Activated B cell treated with CpG ODN at 0.5 μM for 24 hours (primary cell): ENCODE measurements at places on chromosomes 7 and 10.

- no peak for DNase-seq
Observed at GRCh38 chr10:53489335-53490182, 717.0 kb upstream of the MBL2 start.

- DNase-seq, result no peak
Observed at GRCh38 chr7:12865593-12865992, 178.2 kb downstream of the ARL4A start.

- no peak for DNase-seq
Observed at GRCh38 chr10:21161647-21162046, 264.5 kb upstream of the NEBL start.

DNA sequence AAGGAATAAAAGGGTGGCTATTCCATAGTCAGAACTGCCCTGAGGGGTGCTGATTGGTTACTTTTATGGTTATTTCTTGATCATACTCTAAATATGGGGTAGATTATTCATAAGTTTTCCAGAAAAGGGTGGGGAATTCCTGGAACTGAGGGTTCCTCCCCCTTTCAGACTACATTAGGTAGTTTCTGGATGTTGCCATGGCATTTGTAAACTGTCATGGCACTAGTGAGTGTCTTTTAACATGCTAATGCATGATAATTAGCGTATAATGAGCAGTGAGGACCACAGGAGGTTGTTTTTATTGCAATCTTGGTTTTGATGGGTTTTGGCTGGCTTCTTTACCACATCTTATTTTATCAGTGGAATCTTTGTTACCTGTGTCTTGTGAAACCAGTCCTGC lies 26.5 kb upstream of the POT1 start:
- no peak for DNase-seq

GRCh38 chr7:28292834-28293526 lies 112.4 kb upstream of the JAZF1 start:
- DNase-seq, result no peak

- DNase-seq, result no peak
Observed at GRCh38 chr7:37899712-37900247, 16.8 kb downstream of the SFRP4 start.

GRCh38 chr10:80406204-80406603 lies 2.1 kb upstream of the PRXL2A start:
- DNase-seq, result no peak

GRCh38 chr7:108375668-108376067 lies 80.6 kb downstream of the NRCAM start:
- no peak for DNase-seq

- no peak for DNase-seq
Observed at GRCh38 chr10:11810313-11810766, 12.8 kb upstream of the PROSER2 start.

- DNase-seq, result no peak
Observed at GRCh38 chr7:41942468-41943093, 239.7 kb upstream of the INHBA start.

DNA sequence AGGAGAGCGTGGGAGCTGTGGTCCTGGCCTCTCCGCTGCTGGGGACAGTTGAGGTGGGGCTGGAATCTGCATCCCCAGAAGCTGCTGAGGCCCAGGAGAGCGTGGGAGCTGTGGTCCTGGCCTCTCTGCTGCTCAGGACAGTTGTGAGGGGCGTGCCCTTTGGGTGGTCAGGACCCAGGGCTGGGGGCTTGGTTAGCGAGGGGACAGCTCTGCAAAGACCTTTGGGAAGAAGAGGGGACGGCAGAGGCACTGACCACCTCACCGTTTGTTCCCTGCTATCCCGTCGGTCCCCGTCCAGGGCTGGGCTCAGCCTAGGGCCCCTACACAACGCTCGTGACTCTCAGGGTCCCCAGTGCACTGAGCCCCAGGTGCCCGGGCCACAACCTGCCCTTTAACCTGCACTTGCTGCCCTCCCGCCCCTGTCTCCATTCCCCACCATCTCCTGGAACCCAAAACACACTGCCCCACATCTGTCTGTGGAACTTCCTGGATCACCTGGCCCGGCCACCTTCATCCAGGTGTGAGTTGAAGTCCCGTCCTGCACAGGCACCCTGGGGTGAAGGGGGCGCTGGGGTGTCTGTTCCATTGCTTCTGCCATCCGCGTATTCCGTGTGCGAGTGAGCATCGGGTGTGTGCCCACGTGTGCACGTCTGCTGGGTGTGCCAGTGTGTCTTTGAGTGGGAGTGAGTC lies 14.1 kb downstream of the FOXL3 start:
- DNase-seq, result no peak

GRCh38 chr7:99806839-99807478 lies 20.9 kb upstream of the CYP3A43 start:
- no peak for DNase-seq

- no peak for DNase-seq
Observed at GRCh38 chr10:109914966-109915365, 8.3 kb downstream of the XPNPEP1 start.

DNA sequence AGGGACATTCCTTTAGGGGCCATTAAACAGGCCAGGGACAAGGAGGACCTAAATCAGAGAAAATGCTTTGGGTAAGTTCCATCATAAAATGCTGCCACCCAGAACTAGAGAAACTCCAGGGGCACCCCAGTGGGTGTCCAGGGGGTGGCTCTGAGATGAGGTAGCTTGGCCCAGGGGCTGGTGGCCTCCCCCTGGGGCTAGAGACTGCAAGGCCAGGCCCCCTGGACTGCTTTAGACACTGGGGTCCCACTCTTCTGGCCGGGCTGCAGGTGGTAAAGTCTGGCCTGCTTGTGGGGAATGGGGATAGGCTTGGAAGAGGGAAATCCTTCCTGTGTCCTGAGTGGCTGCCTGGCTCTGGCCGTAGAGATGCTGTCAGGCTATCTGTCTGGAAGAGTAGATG lies 169.6 kb upstream of the PODXL start:
- DNase-seq, result no peak

GRCh38 chr7:107268594-107268993 lies 99.8 kb downstream of the HBP1 start:
- DNase-seq, result no peak

GRCh38 chr7:51295440-51296245 lies 21.0 kb downstream of the COBL start:
- DNase-seq, result no peak

DNA sequence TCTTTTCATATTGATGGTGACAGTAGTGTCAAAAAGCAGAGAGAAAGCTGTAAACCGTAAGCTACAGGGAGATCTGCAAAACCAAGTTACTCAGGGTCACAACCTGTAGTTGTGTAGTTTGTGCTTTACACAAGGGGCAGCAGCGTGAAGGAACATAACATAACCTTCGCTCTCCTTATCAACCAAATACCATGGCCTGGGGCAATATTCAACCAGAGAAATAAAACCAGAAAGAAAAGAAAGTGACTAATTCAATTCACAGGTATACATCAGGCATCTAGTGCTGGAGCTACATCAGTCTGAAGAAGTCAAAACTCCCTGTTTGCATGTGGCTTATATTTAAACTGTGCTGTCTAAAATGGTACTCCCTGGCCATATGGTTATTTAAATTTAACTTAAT lies 224.3 kb downstream of the TWIST1 start:
- no peak for DNase-seq

DNA sequence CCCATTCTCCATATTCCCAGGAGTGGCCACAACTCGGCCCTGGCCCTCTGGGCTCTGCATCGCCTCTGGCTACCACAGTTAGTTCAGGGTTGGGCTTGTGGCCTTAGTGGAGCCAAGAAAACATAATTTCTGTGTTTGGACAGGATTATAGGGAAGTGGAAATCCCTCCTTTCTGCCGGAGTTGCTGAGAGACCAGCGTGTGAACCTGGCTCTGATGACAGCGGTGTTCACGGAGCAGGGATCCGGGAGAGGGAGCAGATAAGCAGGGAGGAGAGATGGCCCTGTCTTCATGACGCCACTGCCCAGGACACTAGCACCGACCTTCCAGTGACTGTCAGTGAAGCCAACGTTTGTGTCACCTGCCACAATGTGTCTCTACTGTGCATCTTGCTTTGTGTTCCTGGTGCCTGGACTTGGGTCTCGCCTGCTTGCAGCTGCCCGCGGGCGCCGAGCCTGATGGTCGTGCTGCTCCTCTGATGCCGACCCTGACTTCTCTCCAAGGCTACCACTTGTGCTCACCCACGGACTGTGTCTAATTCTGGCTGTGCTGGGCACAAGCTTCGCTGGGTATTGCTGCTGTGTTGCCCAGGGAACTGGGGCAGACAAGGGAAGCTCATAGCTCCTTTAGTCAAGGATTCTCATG lies 67.0 kb upstream of the VIPR2 start:
- no peak for DNase-seq

- DNase-seq, result no peak
Observed at GRCh38 chr7:90723233-90723632, 127.1 kb downstream of the CDK14 start.

- no peak for DNase-seq
Observed at GRCh38 chr7:117916309-117916708, 43.1 kb upstream of the CTTNBP2 start.

- no peak for DNase-seq
Observed at GRCh38 chr10:55628260-55628701, 732.8 kb downstream of the ZWINT start.

GRCh38 chr10:42950606-42951485 lies 126.0 kb upstream of the RET start:
- DNase-seq, result no peak

DNA sequence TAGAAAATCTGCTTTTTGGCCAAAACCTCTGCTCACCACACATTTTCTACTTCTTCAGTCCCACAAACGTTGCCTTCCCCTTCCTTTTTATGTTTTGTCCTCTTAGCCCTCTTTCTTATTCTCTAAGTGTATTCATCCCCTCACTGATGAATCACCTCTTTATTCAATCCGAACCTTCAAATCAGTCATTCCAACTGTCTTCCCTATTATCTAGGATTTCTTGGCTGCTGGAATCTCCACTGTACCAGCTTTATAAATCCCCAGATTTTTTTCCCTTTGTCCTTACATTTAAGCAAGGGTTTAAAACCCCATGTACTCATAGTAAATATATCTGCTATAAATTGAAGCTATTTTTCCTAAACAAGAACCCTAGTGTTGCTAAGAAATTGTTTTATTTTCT lies 176.9 kb downstream of the SEMA3A start:
- no peak for DNase-seq

GRCh38 chr10:83545901-83546391 lies 593.4 kb upstream of the GHITM start:
- DNase-seq, result no peak

DNA sequence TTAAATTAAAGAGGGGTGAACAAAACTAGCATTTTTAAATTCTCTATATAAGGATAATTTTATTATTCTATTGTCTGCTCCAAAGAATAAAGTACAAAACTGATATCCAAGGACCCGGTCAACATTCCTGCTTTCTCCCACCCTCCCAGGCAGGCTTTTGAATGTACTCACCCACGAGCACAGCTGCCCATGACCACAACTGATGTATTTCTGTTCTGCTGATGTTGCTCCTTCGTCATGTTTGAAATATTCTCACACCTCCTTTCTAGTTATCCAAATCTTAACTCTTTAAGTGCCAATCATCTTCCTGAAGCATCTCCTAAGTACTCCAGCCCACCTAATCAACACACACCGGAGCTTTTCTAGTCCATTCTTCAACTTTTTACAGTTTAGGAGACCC lies 46.7 kb downstream of the CALD1 start:
- no peak for DNase-seq

- DNase-seq, result no peak
Observed at GRCh38 chr10:22911889-22912762, 15.7 kb upstream of the ARMC3 start.

- no peak for DNase-seq
Observed at GRCh38 chr10:70913893-70914240, 25.5 kb upstream of the PCBD1 start.

DNA sequence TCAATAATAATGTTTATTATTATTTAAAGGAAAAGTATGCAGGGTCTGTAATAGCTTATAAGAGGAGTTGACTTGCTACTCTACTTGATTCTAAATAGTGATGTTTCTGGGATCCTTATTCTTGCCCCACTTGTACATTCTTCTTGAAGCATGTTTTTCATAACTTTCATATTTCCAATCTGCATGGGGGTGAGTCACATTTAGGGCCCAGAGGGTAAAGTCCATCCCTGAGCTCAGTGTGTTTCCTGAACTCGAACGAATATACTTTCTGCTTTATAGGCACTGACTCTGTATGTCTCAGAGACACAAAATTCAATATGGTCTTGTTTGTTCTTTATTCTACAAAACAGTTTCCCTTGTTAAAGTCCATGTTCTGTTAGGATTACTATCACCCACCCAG lies 61.0 kb upstream of the SMIM30 start:
- no peak for DNase-seq

DNA sequence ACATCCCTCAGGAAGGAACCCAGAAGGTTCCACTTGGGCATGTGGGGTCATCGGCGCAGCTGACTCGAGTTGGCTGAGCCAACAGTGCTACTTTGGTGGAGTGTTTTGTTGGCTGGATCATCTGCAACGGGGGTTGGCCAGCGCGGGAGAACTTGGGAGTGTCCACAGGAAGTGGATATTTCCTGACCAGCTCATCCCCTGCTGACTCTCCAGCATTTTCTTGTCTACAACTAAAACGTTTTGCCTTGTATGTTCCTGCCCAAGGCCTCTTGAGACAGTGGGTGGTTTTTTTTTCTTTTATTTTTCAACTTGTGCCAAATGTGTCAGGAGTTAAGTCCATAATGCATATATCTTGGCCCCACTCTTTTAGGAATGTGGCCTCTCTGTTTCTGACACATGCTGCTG lies 208.6 kb downstream of the ZNF365 start:
- DNase-seq, result no peak

DNA sequence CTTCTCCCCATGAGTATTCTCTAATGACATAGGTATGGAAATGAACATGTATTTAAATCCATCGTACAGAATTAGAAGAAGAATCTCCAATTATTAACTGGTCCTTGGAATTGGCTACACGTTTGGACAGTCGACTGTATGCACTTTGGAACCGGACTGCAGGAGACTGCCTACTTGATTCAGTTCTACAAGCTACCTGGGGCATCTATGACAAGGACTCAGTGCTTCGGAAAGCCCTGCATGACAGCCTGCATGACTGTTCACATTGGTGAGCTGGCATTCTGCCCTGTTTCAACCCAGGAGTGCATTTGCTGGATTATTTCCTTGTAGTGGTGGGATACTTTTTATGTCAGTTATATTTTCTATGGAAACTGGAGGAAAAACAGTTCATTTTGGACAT lies 32.2 kb downstream of the ZRANB1 start:
- DNase-seq, result no peak

- DNase-seq, result no peak
Observed at GRCh38 chr10:112203328-112204076, 19.9 kb upstream of the GPAM start.

GRCh38 chr10:15209827-15210509 lies 41.5 kb upstream of the NMT2 start:
- peak; percentile 50 for DNase-seq

DNA sequence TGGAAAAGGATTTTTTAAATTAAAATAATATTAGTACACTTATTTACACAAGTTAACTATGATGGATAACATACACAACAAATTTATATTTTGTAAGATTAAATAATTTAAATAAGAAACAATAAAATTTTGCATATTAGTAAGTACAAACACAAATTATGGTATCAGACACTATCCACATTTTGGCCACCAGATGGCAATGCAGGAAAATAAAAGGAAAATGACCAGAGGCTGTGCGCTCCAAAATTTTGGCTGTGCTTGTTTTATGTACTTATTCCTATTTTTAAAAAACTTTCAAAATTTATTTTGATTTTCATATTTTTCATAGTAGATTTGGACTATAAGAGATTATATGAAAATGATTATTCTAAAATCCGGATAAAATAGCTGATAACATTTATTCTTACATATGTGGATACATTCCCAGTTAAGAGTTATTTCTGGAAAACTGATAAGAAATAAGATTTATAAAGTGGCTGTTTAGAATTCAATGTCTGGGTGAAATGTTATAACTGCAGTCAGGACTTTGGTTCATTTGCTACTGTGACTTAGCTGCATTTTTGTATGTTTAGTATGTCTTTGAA lies 274.7 kb upstream of the HGF start:
- no peak for DNase-seq
